ENCODE measurements at places on chromosomes 16 and 17.

DNA sequence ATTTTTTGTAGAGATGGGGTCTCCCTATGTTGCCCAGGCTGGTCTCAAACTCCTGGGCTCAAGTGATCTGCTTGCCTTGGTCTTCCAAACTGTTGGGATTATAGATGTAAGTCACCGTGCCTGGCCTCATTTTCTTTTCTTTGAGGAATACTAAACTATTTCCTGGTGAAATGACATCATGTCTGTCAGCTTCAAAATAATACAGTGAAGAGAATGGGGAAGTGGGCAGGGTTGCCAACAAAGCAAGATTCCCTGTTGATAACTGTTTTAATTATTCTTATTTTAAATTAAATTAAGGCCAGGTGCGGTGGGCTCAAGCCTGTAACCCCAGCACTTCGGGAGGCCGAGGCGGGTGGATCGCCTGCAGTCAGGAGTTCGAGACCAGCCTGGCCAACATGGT is 21.1 kb downstream of the PIPOX start:
- DNase-seq, result no peak

DNA sequence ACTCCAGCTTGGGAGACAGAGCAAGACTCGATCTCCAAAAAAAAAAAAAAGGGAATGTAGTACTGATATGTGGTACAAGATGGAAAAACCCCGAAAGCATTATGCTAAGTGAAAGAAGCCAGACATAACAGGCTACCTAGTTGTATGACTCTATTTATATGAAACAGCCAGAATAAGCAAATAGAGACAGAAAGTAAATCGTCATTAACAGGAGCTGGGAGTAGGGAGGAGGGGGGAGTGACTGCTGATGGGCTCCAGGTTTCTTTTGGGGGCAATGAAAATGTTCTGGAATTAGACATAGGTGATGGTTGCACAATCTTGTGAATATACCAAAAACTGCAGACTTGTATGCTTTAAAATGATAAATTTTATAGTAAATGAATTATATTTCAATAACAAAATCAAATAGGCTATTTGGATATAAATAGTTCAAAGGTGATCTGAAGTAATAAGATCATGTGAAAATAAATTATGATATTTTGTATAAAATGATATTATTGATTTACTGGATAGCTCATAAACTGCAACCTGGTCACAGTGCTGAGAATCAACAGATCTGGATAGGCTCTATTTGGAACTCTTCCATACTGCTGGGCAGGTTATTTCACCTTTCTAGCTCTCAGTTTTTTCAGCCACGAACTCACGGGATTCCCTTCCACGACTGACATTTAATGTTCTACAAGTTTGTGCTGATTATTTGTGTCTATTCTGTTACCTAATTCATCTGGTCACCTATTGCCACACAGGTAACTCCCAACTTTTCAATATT is 27.1 kb downstream of the ZNF652 start:
- no peak for DNase-seq

- no peak for DNase-seq
These were observed 163.5 kb upstream of the ZNF267 start for GRCh38 chr16:31710134-31710533.

DNA sequence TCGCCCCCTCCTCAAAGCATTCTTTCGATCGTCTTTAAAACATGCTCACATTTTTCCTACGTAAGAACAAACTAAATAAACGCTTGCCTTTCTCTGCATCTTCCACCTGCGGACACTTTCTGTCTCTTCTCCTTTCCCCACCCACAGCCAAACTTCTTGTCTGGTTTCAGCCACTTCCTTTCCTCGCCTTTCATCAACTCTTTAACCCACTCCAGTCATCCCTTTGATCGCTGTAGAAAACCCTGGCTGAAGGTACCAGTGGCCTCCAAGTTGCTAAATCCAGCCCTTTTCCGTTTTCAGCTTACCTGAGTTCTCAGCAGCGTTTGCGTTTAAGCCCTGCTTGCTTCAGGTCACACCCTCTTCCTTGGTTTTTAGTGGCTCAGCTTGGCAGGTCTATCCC is 483 bp downstream of the RPA1 start:
- peak; percentile 24 for DNase-seq

DNA sequence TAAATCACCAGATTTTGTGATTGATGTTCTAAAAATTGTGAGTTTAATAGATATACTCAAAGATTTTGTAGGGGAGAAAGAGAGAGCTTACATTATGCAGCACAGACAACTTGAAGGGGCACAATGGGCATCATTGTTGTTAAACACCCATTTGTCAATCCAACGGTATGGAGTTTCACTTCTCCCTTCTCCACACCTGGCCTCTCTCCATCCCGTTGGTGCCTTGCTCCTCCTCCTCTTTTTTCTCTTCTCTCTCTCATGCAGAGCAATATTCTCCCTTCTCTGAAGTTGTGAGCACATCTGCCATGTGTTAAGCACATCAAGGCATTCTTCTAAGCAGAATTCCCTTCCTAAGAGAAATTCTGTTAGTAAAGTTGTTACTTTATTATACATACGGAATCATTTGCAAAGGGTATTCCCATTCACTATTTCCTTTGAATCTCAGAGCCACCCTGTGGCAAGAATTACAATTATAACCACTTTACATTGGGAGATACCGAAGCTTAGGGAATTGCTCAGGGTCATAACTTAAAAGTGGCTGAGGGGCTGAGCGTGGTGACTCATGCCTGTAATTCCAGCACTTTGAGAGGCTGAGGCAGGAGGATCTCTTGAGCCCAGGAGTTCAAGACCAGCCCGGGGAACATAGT is 40.5 kb upstream of the SKAP1 start:
- no peak for DNase-seq

GRCh38 chr16:82082543-82083244 is 47.6 kb downstream of the HSD17B2 start:
- no peak for DNase-seq

GRCh38 chr16:23504453-23505179 is 5.7 kb downstream of the GGA2 start:
- DNase-seq, result no peak

- DNase-seq, result no peak
These were observed 2.9 kb downstream of the HEXIM1 start for GRCh38 chr17:45150911-45151809.
